ENCODE measurements at places on chromosomes 11 and 22.

GRCh38 chr11:6443269-6444003 lies 2.6 kb upstream of the HPX start:
- DNase-seq: peak; percentile 25

GRCh38 chr22:42726811-42727210 lies 6.1 kb upstream of the A4GALT start:
- no peak for DNase-seq

- DNase-seq: no peak
These were observed 1021.2 kb downstream of the TBC1D22A start for GRCh38 chr22:47783433-47784366.

DNA sequence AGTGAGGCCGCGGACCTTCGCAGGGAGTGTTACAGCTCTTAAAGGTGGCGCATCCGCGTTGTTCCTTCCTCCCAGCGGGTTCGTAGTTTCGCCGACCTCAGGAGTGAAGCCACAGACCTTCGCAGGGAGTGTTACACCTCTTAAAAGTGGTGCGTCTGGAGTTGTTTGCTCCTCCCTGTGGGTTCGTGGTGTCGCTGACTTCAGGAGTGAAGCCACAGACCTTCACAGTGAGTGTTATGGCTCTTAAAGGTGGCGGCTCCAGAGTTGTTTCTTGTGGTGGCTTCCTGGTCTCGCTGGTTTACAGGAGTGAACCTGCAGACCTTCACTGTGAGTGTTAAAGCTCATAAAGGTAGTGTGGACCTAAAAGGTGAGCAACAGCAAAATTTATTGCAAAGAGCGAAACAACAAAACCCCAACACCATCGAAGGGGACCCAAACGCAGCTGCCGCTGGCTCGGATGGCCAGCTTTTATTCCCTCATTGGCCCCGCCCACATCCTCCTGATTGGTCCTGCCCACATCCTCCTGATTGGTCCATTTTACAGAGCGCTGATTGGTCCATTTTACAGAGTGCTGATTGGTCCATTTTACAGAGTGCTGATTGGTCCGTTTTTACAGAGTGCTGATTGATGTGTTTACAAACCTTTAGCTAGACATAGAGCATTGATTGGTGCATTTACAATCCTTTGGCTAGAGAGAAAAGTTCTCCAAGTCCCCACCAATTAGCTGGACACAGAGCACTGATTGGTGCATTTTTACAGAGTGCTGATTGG lies 1.2 kb upstream of the TMEM45B start:
- no peak for DNase-seq

DNA sequence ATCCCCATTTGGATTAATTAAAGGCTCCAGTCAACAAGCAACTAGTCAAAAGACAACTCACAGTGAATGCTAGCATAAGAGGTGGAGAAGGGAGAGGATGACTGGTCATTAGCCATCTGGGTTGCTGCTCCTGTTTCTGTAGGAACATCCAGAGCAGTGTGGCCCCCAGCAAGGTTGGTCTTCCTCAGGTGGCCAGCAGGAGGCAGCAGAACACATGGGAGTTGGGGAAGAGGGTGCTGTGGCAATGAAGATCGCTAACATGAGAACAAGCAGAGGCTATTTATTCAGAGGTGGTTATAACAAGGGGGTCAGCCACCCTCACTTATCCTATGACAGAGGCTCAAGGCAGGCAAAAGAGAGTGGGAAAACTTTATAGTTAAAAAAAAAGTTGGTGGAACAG lies 21.3 kb downstream of the IZUMO1R start:
- no peak for DNase-seq

- no peak for DNase-seq
These were observed 11.4 kb downstream of the TTLL8 start for GRCh38 chr22:50046481-50047245.

GRCh38 chr11:39732001-39732400 lies 1727.5 kb downstream of the LRRC4C start:
- no peak for DNase-seq

DNA sequence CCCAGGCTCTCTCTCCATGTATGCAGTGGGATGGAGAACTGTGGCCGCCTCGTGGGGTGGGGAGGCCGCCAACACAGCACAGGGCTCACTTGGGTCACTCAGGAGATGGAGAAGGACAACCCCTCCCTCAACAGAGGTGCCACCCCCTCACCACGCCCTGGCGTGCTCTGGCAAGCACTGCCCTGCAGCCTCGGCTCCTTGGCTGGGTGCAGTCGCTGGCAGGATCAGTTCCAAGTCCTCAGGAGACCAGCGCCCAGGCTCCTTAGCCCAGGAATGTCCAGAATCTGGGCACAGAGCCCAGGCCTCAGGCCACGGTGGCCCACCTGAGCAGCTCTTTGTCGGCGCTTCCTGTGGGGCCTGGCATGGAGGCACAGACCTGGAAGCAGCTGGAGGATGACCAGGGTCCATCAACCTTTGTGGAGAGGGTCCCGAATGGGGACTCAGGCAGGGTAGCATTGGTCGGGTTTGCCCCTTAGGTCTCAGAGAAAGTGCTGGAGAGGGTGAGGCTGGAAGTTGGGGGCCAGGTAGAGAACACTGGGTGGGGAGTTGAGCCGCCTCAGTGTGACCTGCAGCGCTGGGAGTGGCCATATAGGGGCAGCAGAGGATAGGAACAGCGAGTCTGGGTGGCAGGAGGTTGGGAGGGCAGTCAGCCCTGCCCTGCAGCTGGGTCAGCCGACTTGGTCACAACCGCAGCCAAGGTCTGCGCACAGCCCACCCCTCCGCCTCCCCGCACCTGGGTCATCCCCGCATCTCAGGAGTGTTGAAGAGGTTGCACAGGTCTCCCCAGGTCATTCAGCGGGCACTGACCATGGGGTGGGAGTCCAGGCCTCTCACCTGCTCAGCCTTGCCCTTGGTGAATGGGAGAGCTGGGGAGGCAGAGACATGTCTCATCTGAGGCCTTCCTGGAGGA lies 8.2 kb downstream of the SUSD2 start:
- DNase-seq: no peak

DNA sequence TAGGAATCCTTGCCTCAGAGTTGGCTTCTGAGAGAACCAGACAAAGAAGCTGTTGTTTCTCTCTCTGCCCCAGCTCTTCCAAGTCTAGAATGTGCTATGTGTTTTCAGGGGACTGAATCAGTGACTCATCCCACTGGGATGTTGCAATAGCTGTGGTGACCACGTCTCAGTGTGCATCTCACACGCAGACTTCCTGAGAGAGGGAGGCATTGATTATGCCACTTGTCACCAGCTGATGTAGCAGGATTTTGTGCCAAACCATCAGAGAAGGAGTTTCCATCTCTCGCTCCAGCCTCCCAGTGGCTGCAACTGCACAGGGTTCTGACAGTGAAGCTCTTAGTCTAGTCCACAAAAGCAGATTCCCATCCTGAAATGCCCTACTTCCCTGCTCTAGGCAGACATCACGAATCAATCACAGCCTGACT lies 455.8 kb downstream of the MIAT start:
- DNase-seq: no peak

DNA sequence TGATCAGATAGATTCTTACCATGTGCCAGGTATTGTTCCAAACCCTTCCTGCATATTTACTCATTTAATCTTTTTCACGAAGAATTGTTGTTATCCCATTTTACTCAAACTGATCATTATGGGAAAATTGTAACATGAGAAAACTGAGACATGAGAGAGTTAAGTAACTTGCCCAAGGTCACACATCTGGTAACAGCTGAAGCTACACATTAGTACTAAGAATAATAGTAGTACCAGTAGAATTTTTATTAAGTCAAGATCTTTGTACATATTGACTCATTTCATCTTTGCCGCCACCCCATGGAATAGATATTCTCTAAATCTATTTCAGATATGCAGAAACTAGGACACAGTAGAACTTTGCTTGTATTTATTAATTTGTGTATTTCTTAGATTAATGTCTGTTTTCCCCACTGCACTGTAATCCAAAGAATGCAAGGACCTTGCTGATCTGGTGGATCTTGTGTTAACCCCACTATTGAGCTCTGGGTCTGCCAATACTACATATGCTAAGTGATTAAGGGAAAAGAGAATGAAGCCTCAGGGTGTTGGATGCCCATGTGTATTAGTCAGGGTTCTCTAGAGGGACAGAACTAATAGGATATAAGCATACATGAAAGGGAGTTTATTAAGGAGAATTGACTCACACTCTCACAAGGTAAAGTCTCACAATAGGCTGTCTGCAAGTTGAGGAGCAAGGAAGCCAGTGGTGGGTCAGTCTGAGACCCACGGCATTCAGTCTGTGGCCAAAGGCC lies 72.8 kb downstream of the PARVA start:
- no peak for DNase-seq

GRCh38 chr11:100686476-100687053 lies 523 bp upstream of the ARHGAP42 start:
- DNase-seq: no peak

DNA sequence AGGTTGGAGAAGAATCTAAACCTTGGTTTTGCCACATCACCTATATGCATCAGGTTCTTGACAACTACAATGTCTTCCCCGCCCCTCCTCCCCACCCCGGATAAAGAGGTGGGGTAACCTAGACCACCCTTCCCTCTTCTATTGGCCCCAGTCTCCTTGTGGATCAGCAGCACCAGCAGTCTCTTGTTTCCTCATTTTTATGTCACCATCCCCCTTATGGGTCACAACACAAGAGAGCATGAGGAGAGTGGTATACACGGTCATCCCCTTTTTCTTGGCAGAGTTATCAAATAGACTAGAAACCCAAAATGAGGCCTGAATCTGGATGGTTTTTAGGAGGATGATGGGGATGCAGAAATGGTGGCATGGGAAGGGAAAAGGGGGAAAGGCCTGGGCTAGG lies 1.2 kb downstream of the MS4A4E start:
- no peak for DNase-seq

DNA sequence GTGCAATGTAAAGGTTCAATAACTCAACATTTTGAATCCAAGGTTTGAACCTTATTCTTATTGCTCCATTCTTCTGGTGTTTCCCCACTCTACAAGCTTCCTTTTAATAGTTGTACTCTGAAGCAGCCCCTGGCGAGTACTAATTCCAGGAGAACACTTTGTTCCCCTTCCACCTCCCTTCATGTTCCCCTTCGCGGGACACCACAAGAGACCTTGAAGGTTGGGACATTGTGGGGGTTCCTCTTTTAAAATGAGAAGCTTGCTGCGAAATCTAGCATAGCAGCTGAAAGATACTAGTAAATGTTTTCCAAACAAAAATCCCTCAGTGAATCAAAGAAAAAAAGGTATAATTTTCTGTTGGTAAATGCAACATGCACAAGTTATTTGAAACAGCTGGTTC lies 626.3 kb upstream of the LRRC4C start:
- DNase-seq: no peak

GRCh38 chr11:20363500-20364340 lies at the start of gene HTATIP2:
TSS of gene HTATIP2 (plus strand) at chr11:20363714. CDS start at chr11:20364238, 524 bp downstream.
- DNase-seq: peak; percentile 7

DNA sequence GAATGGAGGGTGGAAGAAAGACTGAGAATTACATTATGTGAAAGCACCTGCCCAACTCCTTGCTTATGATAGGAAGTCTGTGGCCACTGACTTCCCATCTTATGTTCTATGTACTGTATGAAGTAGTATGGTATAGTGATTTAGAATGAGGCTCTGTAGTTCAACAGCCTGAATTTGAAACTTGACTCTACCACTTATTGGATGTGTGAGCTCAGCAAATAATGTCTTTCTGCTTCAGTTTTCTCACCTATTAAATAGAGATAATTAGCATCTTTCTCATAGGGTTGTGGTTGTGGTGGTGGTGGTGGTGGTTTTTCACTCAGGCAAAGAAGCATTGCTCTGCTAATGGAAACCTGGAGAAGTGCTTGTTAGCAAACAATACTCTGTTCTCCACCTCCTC lies 121.6 kb downstream of the PAX6 start:
- no peak for DNase-seq

- DNase-seq: no peak
These were observed 45.1 kb upstream of the CBX7 start for GRCh38 chr22:39197578-39197977.

GRCh38 chr11:27619039-27619574 lies 81.1 kb downstream of the BDNF start:
- DNase-seq: no peak

DNA sequence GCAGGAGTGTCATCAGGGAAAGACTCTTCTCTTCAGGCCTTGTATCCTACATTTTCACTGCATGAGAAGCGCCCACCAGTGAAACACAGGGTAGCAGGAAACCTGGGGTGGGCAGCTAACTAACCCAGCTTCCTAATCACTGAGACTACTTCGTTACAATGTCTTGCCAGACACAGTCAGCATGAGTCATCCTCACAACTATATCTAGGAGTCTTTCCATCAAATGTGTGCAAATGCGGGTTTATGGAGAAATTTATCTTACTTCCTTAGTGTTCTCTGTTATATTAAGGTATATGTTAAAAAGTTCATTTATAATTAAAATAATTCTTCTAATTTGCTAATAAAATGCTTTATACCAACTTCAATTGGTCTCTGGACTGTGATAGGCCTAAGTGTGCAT lies 79.9 kb upstream of the RAB1B start:
- no peak for DNase-seq

- DNase-seq: no peak
These were observed 16.7 kb downstream of the AMOTL1 start for GRCh38 chr11:94784884-94785283.

DNA sequence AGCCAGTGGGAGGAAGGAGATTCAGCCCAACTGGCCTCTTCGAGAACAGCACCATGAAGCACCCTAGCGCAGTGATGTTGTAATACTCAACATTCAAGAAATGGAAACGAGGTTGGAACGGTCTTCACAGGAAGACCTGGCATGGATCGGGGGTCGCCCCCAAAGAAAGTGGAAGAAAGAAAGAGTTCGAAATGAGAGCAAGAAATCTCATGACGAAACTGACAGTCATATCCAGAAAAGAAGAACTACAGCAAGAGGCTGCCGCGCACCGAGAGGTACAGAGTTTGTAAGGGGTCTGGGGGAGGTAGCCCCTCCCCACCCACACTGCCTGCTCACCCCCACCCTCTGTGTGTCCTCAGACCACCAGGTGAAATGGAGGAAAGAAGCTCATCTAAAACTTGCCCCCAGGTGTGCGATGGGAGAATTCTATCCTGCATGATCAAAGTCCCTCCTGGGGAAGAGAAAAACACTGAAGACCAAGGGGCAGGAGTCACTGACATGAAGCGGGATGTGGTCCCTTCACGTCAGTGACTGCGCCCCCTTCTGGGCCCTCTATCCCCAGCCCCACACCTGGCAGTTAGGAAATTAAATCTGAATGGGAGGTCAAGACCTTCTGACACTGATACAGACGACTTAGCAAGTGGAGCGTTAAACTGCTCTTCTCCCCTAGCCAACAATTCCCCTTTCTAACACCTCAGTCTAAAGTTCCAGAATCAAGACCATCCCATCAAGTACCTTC lies 52.9 kb upstream of the SPATA19 start:
- DNase-seq: no peak
